ENCODE measurements at places on chromosomes 6 and 20. TPM values are rescaled to one million over a fixed set of nuclear protein-coding genes. Genes with fewer than 3 reads are reported as not detected.

The MUC21 gene
- not detected for total RNA-seq

The TAAR8 gene
- total RNA-seq, result not detected

The FOXF2 gene
- total RNA-seq, result 1.2 TPM

The SMIM29 gene
- 20.4 TPM for total RNA-seq

The SAPCD1 gene
- 0.44 TPM for total RNA-seq

The PDYN gene
- total RNA-seq, result not detected

The CDH4 gene
- total RNA-seq, result not detected

All from cardiac ventricle fibroblast (primary cell).